RKO (cell line): ENCODE measurements at places on chromosomes 4 and X.

DNA sequence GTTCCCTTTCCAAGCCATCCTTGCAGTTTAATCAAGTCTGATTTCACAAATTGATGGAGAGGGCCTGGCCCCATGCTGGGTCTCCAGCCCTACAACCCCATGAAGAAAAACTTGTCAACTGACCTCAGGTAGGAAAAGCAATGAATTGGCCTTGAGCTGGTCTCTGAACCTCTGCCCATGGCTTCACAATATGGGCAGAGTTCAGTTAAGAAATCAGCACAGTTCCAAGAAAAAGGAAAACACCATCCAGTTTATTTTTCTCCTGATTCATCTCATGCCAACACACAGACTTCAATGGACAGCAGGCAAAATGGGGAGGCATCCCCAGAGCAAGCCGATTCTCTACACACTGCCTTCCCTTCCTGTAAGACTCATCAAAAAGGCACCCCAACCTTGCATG lies 3.3 kb downstream of the RIPPLY1 start:
- DNase-seq, result no peak

DNA sequence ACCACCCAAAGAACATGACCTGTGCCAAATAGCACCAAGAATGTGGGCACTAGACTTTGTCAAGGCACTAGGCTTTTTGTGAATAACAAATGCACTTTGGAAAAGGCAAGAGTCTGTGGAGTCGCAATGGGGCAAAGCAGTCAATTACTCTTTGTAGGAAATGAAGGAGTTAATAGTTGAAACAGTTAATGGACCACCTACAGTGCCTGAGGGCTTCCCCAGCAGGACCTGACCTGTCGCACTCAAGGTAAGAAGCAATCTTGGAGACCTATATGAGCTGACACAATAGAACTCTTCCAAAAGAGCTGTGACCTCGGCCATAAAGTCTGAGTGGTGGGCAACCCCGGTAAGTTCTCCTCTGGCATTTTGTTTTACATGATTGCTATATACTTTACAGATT lies 49.2 kb upstream of the CAPN6 start:
- DNase-seq, result no peak

DNA sequence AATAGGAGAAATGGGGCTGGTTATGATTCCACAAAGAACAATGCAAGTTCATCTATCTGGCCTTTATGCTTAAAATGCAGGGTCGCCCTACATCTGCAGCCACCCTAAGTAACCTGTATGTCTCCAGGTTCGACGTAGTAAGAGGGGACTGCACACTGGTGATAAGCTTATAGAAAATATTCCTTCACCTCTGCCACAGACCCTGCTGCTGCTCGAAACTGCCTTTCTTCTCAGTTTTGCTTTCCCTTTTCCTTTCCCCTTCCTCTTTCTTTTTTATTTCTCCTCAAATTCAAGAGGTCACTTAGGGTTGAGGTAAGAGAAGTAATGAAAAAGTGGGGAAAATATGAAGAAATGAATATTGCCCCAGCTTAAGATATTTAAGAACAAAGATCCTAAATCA lies 123.5 kb downstream of the DCHS2 start:
- DNase-seq, result no peak

GRCh38 chrX:110310000-110310790 lies 7.7 kb downstream of the AMMECR1 start:
- DNase-seq, result no peak

DNA sequence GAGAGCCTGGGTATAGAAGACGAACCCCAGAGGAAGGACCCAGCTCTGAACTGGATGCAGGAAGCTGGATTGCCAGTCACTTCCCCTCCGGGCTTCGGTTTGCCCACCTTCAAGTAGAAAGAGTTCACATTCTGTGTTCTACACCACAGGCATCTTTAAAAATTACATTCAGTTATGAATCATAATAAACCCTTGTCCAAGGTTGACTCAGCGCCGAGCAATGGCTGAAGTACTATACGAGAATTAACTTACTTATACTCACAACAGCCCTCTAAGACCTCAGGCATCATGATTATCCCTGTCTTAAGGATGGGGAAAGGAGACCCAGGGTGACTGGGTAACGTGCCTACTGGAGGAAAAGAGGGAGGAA lies 72.5 kb downstream of the EVC2 start:
- peak; percentile 72 for DNase-seq
